Hepatic stellate cell (primary cell): ENCODE measurements at places on chromosomes 13 and 19.

DNA sequence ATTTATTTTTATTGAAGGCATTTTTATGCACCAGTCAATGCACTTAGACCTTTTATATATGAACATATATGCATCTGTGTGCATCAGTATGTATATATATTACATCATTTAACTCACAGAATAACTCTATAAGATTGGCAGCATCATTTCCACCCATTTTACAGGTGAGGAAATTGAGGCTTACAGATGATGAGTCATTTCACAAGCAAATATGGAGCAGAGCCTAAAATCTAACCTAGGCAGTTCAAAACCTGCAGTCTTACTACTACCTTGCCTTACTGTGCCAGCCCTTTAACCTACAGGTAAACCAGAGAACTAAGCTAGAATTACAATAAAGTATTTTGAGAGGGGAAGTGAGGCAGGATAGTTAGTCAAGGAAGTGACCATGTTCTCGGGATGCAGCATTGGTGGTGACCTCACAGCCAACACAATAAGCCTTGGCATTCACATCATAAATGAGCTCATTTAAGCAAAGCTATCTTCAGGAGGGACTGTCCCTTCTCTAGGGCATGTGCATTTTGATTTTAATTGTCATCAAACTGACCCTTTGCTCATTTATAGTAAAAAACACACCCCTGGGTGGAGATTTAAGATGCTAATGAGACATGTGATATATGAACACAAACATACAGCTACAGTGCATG lies 274.3 kb downstream of the DCLK1 start:
- no peak for DNase-seq

- no peak for DNase-seq
These were observed 114.0 kb downstream of the COL4A2 start for GRCh38 chr13:110421061-110421460.

- DNase-seq, result no peak
These were observed 7.9 kb upstream of the SLC7A9 start for GRCh38 chr19:32877323-32877912.

DNA sequence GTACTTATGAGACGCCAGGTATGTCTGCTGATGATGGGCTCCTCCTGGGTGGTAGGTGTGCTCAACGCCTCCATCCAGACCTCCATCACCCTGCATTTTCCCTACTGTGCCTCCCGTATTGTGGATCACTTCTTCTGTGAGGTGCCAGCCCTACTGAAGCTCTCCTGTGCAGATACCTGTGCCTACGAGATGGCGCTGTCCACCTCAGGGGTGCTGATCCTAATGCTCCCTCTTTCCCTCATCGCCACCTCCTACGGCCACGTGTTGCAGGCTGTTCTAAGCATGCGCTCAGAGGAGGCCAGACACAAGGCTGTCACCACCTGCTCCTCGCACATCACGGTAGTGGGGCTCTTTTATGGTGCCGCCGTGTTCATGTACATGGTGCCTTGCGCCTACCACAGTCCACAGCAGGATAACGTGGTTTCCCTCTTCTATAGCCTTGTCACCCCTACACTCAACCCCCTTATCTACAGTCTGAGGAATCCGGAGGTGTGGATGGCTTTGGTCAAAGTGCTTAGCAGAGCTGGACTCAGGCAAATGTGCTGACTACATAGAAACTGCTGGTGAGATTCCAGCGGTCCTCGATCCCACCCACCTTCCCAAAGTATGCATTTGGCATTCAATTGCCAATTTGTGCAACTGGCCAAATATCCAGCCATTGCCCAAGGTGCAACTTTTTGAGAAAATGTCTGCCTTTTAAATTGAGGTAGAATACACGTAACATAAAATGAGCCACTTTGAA lies 10.2 kb downstream of the OR2Z1 start:
- no peak for DNase-seq

DNA sequence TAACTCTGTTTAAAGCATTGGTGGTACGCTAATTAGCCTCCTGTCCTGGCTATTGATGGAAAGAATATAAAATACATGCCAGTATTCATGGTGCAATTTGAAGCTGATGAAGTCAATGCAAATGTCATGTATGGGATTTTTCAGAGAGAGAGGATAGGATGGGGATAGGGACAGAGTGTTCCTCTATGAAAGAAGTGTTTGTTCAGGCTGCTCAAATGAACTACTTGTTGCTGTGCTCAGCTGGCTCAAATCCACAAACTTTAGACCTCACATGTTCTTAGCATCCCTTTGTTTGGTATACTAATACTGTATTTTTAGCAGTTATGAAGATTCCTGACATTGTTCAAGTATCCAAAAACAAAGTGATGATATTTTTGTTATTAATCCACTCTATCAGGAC lies 116.5 kb downstream of the SLITRK1 start:
- DNase-seq, result no peak

DNA sequence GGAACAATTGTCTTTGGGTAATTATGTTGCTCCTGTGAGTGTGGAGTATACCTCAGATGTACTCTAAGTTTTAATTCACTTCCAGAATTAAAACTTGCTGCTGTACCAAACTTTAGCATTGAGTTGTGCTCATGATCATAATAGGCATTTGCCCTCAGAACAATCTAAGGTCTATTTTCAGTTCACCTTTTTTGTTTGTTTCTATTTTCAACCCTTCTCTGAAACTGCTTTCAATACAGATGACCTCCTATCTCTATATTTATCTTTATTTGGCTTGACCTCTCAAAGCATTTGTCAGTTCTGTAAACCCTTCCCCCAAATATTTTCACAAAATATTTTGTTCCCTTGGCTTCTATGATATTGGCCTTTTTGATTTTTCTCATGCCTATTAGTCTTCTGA lies 873.0 kb downstream of the OLFM4 start:
- DNase-seq, result no peak

GRCh38 chr13:44157606-44158005 lies 216.0 kb upstream of the SERP2 start:
- no peak for DNase-seq

GRCh38 chr19:39236527-39236926 lies 8.3 kb downstream of the IFNL3 start:
- DNase-seq, result no peak

DNA sequence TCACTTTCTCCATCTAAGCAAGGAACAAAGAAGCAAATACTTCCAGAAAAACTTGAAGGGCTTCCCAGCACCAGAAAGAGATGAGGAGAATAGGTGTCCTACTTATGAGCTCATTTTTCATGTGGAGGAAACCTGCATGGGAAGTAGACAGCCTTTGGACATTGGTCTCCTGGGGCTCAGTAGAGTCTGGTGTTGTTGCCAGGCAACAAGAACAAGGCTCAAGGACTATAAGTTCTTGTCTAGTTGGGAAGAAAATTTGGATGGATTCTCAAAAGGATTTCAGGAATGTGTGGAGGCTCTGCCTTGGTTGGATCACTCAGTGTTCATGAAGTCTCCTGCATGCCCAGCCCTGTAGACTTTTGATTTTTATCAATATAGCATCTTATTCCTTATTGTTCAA lies 84.5 kb downstream of the MBNL2 start:
- DNase-seq, result no peak

GRCh38 chr19:18785179-18786124 lies 5.7 kb downstream of the COMP start:
- DNase-seq, result peak; percentile 83

GRCh38 chr13:112346173-112346898 lies 29.8 kb upstream of the SPACA7 start:
- no peak for DNase-seq

DNA sequence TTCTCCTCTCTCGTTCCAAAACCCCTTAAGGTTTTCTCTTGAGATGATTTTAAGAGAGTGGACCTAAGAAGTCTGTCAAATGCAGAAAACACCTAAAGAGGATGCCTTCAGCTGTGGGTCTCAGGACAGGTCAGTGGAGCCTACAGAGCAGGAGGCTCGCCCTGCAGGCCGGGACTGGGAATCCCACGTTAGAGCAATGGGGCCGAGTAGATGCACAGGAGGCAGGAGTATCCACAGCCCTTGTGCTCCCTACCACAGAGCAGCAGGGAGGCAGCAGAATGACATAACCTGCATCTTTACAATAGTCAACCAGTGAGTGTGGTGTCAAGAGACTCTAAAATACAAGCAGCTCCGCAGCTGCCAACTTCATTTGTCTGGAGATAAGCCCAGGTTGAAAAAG lies 229.4 kb downstream of the MTUS2 start:
- no peak for DNase-seq

DNA sequence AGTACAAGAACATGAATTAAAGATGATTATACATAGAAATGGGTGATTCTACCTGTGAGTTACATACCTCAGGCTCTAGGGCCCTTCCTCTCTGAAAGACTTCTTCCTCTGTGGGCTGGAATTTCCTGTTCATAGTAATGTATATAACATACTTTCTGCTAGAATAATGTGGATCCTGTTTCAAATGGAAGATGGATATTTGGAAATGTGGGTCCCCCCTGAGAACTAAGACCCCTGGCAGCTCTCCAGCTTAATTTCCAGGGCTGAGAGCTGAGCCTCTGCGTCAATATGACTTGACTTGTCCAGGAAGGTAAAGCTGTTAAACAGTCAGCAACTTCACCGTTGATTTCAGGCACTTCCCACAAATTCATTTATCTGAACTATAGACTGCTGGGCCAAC lies 296.3 kb downstream of the NALCN start:
- no peak for DNase-seq

- DNase-seq, result peak; percentile 88
These were observed 112.3 kb downstream of the GADD45B start for GRCh38 chr19:2588081-2588777.

DNA sequence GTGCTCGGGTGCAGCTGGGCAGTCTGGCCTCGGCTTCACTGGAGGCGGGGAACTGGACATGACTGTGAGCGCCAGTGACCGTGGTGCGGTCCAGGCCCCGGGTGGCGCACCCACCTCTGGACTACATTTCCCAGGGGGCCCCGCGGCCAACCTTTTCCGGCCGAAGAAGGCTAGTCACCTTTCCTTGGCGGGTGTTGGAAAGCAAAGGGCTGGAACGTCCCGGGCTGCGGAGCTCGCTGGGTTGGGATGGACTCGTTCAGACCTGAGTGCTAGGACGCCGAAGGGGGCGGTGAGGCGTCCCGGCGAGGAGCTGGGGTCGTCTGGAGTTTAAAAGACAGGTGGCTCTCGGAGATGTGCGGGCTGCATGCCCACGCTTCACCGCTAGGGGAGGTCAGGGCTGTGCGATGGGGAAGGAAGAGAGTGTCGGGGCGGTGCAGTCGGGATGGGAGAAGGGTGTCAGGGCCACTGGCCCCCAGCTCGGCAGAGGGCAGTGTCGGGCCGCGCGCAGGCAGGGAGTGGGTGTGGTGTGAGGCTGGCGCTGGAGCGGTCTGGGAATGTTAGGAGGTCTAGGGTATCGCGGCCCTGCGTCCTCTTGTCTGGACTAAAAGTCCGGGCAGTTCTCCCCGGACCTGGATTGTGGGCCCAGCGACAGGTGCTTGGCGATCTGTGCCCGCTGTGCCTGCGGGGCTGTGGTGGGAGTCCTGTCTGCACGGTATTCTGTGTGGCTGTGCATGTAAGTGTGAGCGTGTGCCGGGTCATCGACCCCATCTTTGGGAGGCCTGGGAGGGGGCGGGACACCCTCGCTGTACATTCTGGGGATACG lies 57.1 kb downstream of the ZNF568 start:
- peak; percentile 84 for DNase-seq

DNA sequence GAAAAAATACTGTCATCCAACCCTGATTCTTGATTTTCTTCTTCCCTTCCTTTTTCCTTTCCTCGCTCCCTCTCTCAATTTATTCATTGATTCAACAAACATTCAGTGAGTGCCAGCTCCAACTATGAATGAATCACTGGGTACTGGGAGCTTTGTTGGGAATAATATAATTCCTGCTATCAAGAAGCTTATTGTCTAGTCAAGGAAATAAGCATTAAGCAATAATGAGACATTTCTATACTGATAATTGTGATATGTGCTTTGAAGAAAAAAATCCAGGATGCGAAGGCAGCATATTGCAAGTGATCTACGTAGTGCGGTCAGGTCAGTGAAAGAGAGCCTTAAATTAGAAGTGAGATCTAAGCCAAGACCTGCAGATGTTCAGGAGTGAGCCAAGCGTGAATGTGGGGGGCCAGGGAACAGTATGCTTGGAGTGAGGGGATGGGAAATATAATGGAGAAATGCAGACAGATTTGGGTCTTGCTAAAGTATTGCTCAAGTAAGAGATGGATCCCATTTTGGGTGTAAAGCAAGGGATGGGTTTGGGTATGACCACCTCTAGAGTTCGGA lies 253.5 kb downstream of the LHFPL6 start:
- DNase-seq, result no peak

GRCh38 chr13:108786456-108787200 lies 157.2 kb downstream of the MYO16 start:
- DNase-seq, result no peak

DNA sequence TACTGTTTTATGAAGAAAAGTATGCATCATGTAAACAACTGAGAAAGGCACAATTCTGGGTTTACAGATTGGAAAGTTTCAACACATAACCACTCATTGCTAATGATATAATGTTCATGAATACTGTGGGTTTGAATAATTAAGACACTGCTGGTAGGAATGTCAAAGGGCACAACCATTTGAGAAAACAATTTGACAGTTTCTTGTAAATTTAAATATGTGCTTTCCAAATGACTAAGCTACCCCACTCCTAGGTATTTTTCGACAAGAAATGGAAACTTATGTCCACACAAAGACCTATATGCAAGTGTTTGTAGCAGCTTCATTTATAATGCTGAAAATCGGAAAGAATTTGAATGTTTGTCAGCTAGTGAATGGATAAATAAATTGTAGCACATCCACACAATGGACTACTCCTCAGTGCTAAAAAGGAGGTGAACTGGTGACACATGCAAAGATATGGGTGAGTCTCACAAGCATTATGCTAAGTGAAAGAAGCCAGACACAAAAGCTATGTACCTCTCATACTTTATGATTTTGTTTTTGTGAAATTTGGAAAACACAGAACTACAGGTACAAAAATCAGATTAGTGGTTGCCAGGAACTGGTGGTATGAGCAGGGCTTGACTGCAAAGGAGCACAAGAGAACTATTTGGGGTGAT lies 44.8 kb upstream of the FLT1 start:
- no peak for DNase-seq
